ENCODE measurements at places on chromosomes 3 and 15.

DNA sequence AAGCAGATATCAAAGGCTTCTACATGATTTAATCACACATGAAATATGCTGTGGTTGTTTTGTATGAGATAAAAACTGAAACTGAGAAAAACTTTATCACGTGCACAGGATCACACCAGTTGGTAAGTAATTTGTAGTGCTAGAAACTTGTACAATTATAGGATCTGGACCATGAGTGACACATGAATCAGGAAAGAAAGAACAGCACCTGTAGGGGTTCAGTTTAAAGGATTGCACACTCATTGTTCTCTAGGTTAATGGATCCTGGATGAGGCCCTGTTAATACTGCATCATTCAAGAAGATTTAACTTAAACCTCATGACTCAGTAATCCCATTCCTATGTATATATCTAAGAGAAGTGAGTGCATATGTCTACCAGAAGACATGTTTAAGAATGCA, 87.9 kb downstream of the STT3B start:
- DNase-seq: no peak

DNA sequence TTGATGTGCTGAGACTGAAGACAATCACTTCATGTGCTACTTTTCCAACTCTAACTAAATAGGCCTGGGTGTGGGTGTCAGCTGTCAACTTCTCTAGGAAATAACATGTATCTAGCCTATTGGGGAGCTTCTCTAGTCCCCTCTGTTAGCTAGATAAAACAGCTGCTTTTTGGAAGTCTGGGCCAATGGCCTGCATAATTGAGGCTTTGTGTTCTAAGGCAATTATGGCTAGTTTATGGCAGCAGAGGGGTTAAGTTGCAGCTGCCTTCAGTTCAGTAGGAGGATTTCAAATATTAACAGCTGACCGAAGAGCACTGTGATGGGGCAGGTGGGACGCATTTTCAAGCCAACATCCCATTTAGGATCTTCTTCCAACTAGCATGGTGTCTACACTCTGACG, 6.4 kb downstream of the COL8A1 start:
- no peak for DNase-seq

GRCh38 chr3:30634761-30635735, 28.6 kb downstream of the TGFBR2 start:
- no peak for DNase-seq

GRCh38 chr3:196063971-196064370, 17.9 kb downstream of the TFRC start:
- DNase-seq: no peak

DNA sequence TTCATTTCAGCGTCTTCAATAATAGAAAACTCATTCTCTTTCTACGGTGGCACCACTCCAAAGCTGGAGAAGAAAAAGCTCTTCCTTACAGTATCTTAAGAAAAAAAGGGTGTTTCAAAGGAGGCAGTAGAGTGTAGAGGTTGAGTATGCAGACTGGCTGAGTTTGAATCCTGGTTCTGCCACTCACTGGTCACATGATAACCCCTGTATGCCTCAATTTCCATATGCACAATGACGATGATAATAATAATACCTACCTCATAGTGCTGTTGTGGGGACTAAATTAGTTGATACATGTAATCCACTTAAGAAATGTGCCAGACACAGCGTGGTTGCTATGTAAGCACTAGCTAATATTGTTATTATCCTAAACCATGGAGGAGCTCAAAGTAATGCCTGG, 4.5 kb downstream of the ANP32A start:
- no peak for DNase-seq

DNA sequence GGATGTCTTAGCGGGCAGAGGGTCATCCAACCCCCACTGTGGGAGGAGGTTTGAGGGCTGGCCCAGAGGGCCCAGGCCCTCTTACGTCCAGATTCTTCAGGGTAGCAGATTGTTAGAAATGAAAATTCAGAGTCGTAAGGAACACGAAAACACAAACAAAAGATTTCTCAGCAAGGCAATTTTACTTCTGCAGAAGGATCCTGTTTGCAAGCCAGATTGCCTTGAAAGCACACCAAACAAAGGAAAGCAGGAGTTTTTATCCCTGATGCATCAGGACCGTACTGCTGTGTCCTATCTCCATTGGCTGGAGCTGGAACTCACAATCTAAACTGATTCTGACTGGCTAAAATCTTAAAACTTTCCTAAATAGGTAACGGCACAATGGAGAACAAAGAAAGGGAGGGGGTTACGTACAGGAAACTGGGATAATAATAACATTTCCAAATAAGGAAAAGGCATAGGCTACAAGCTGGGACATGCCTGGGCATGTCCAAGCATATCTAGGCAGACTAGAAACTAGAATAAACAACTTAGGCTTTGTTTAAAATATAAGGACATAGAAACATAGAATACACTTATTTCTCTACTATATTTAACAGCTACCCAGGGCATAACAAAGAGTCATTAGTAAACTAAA, 97.3 kb upstream of the C2CD4B start:
- no peak for DNase-seq

DNA sequence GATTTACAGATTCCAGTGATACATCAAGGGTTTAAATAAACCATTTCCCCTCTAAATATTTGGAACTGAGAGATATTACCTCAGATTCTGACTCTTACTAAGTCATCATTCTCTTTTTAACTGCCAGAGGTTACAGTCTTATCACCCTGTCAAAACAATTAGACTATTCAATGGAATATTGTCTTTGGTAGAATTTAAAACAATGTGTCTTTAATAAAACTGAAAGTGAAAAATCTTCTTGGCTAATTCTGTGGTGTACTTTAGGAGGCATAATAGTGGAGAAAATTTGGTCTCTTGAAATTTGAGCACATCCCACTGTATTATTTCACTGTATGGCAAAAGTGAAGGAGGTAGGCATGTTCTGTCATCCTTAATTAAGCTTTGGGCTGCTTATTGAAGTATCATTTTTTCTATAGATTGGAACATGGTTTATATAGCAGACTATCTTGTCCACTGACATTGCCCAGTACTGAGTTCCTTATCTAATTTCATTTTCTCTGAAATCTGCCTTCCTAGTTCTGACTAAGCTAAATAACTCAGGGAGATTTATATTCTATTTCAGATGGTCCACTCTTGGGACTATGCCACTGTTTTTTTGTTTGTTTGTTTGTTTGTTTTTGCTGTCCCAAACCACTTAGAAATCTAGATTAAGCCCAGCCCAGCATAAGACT, 48.0 kb upstream of the UTS2B start:
- DNase-seq: no peak

GRCh38 chr3:61822588-61822987, 261.2 kb downstream of the PTPRG start:
- DNase-seq: no peak

DNA sequence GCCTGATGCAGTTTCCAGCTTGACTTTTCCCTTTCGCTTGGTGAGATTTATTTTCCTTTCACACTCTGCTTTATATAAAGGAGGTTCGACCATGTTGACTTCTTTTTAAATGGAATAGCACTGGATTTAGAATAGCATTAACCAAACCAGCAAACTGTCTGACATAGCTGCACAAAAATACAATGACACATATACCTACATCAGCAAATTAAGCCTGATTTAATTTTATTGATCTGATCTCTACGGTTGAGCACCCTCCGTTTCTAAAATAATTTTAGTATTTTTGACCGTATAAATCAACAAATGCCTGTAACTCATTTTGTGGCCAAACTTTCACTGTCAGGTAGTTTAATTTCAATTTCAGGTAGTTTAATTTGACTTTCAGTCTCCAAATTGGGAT, 5.8 kb upstream of the EIF5A2 start:
- no peak for DNase-seq

GRCh38 chr3:189839576-189839975, 208.4 kb downstream of the TP63 start:
- no peak for DNase-seq

DNA sequence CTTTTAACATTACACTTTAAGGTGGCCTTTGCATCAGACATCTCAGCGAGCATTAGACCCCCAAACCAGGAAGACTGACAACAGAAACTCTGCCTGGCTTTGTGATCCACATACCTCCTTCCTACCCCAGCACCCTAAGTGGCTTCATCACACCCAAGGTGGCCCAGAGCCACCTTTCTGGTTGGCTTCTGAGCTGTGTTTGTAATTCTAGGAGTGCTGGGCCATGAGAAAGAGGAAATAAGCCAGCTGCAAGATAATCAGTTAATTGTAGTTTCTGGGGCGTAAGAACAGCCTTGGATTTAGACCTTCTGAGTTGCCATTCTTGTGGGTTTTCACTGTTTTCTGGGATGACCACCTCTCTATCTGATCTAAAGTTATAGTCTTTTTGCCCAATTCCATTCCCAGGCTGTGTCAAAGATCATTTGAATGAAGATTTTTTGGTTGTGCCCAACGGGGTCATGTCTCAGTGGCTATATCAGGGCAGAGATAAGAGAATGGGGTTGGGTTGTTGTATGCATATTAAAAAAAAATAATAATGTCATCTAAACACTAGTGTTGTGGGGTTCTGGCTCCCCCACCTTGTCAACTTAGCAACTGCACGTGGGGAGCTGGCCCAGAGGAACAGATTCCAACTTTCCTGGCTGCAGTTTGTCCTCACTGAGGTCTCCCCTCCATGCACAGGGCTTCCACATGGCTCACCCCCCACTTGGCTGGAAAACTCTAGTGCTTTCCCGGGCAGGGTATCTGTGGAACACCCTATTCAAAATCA, 234.8 kb upstream of the WNT5A start:
- DNase-seq: no peak

GRCh38 chr3:196633555-196634151, 5.8 kb upstream of the NRROS start:
- no peak for DNase-seq

- DNase-seq: no peak
These were observed 56.2 kb downstream of the ZNF445 start for GRCh38 chr3:44421280-44421679.

GRCh38 chr3:18740631-18741583, 315.8 kb upstream of the SATB1 start:
- no peak for DNase-seq

- no peak for DNase-seq
These were observed 47.5 kb upstream of the ZNF385D start for GRCh38 chr3:21798356-21799088.

DNA sequence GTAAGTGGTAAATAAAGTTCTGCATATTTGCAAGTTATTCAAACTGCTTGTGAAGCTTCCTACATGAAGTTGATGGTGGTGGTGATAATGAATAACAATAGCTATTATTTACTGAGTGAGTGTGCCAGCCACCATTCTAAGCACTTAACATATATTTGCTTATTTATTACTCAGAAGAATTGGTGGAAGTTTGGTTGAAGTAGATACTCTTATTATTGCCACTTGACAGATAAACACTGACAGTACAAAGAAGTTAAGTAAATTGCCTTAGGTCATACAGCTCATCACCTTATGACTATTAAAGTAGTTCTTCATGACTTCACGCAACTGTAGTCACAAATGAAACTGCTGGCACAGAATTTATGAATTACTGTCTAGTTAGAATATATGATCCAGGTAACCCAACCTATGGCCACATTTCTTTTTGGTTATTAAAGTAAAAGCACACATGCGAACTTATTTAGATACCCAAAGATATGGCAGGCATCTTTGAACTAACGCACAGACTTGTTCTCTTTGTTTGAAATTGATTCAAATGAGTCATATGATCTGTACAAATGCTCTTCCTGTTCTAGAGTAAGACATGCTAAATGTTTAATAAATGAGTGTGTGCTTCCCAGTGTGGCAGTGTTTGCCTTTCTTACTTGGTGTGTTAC, 99.8 kb upstream of the NR2F2 start:
- DNase-seq: no peak

DNA sequence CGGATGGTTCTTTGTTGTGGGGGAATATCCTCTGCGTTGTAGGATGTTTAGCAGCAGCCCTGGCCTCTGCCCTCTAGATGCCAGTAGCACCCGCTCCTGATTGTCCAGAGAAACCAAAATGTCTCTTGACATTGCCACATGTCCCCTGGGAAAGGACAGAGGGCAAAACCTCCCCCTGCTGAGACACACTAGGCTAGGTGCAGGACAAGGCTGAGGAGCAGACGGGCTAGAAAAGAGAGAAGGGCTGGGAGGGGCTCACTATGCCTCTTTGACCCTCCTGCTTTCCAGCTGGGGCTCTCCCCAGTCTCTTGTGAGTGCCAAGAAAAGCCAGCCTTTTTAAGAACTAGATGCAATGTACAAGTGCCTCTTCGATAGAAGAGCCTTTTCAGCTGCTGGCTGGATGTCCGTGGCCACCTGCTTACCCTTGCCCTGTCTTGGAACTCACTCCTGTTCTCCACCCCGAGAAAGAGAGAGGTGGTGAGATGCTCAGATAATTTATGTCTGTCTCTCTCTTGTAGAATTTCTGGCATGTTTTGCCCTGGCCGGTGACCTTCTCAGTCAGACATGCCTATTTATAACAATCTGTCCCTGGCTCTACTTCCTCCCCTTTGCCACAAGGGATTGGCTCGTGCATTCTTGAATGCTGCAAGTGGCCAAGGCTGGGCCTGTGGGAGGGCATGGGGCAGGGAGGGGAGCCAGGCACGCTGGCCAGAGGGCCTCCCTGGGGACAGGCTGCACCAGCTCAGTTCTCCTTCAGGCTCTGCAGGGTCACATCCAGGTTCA, 142.6 kb downstream of the RPLP1 start:
- DNase-seq: no peak

DNA sequence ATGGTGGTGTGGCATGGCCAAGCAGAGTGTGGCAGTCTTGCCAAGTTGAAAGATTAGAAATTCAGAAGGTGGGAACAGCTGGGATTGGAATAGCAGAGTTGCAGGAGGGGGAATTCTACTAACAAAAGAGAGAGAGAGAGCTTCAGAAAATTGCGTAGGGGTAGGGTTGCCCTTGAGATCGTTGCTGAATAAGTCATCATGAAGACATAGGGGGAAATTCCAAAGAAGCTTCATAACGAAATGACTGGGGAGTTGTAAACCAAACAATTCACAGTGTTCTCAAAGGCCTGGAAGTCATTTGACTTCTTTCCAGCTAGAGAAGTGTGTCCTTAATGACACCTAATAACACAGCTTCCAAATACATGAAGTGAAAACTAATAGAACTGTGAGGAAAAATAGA, 26.3 kb upstream of the TIPARP start:
- DNase-seq: no peak

- DNase-seq: no peak
These were observed 77.9 kb upstream of the NTRK3 start for GRCh38 chr15:88334436-88334835.

GRCh38 chr3:34109846-34110245, 311.4 kb downstream of the PDCD6IP start:
- no peak for DNase-seq

- no peak for DNase-seq
These were observed 792.3 kb downstream of the DIPK2A start for GRCh38 chr3:144763878-144764454.

DNA sequence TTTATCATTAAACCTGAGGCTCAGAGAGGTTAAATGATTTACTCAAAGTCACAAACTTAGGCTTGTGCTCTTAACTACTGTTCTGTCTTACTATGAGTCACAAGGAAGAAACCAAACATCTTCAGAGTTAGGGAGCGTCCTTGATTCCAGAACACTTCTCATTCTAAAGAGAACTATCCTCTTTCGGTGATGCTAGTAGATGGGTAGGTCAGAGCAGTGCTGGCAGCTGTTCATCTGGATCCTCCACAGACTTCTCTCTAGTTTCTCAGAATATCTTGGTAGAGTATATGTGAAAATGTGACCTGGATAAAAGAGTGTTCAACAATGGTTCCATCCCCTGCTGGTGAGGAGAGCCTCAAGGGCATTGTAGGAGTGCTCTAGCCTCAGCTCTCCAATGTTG, 3.3 kb downstream of the ARL6IP5 start:
- DNase-seq: no peak
